Activated naive CD8-positive, alpha-beta T cell treated with anti-CD3 and anti-CD28 coated beads for 36 hours (primary cell): ENCODE measurements at places on chromosomes 13 and 19. TPM values are rescaled to one million over a fixed set of nuclear protein-coding genes. Genes with fewer than 3 reads are reported as not detected.

DNA sequence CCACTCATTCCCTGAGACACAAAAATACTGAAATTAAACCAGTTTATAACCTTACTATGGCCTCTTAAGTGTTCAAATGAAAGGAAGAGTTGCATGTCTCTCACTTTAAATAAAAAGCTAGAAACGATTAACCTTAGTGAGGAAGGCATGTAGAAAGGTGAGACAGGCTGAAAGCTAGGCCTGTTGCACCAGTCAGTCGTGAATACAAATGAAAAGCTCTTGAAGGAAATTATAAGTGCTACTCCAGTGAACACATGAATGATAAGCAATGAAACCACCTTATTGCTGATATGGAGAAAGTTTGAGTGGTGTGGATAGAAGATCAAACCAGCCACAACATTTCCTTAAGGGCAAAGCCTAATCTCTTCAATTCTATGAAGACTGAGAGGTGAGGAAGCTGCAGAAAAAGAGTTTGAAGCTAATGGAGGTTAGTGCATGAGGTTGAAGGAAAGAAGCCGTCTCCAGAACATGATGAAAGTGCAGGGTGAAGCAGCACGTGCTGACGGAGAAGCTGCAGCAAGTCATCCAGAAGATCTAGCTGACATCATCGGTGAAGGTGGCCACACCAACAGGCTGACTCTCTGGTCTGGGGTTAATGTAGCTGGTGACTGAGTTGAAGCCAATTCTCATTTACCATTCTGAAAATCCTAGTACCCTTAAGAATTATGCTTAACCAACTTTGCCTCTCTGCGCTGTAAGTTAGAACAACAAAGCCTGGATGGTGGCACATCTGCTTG is 94.5 kb upstream of the TEX29 start:
- H3K36me3 ChIP-seq, result peaks cover 10% of the 10 kb centered on the region
- H3K4me3 ChIP-seq, result no peak overlapping the region
- H3K27ac ChIP-seq, result peak overlapping the region; percentile 27
- H3K27me3 ChIP-seq, result no peaks in the 10 kb centered on the region
- DNase-seq, result no peak

DNA sequence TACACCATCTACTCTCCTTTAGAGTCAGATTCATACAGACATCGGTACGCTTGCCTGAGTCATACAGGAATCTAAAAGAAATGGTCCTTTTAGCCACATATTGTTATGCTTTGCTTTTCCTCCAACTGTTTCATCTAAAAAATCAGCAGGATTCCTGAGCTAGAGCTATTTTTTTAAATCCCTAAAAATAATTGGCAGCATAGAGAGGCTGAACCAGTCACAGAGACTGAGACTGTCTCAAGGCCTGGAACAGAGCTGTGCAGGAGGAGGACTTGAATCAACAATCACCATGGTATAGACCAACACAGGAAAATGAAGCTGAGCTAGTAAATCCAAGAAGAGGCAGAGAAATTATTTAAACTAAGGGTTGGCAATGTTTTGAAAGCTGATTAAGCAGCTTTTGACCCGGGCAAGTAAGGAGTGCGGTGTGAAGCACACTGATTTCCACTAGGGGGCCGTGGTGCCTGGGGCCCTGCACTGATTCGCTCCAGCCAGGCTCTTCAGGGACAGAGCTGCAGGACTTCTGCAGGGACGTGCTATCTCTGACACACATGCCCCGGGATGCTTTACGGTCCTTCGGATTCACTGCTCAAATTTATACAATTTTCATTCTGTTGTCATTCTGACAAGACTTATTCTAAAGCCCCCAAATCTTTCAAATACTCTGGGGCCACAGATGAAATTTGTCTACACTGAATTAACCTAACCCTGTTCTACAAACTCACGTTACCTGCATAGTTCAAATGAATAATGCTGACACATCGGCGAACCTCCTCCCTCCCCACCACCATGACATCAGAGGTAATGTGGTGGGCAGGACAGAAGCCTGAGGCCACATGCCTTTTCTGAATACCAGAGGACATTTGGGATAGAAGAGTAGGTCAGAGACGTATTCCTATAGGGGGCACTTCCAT is 87.6 kb upstream of the SLC15A1 start:
- peaks cover 3% of the 10 kb centered on the region for H3K4me1 ChIP-seq
- H3K36me3 ChIP-seq, result peaks cover 2% of the 10 kb centered on the region
- no peak overlapping the region for H3K27ac ChIP-seq
- DNase-seq, result peak; percentile 36

DNA sequence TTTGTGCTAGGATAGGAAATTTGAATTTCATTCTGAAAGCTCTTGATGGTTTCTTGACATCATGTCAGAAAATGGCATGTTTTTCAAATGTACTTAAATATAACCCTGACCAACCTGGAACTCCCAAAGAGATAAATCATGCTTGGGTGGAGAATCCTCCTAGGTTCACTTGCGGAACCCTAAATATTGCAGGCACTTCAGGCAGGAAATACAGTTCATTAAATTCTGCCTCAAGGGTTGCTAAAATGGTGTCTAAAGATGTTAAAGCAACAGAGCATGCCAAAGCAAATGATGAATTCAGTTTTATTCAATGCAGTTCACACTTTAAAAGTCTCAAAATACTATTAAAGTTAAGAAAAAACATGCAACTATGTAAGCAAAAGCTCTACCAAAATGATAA is 415.9 kb downstream of the SLITRK6 start:
- H3K4me1 ChIP-seq, result no peaks in the 10 kb centered on the region
- no peak for DNase-seq
- no peak overlapping the region for H3K4me3 ChIP-seq

- H3K27me3 ChIP-seq, result no peaks in the 10 kb centered on the region
- peaks cover 2% of the 10 kb centered on the region for H3K4me1 ChIP-seq
- no peaks in the 10 kb centered on the region for H3K36me3 ChIP-seq
- no peak for DNase-seq
Observed at GRCh38 chr13:24148414-24149235, 11.9 kb upstream of the SPATA13 start.

GRCh38 chr13:37390735-37391134 is 207.8 kb downstream of the POSTN start:
- H3K4me3 ChIP-seq, result no peak overlapping the region
- no peak overlapping the region for H3K27ac ChIP-seq
- DNase-seq, result no peak
- H3K36me3 ChIP-seq, result no peaks in the 10 kb centered on the region

- no peak overlapping the region for H3K27ac ChIP-seq
- H3K36me3 ChIP-seq, result no peaks in the 10 kb centered on the region
- H3K27me3 ChIP-seq, result no peaks in the 10 kb centered on the region
- H3K4me3 ChIP-seq, result no peak overlapping the region
- peak; percentile 33 for DNase-seq
Observed at GRCh38 chr19:2394054-2394441, 33.3 kb downstream of the TIMM13 start.

GRCh38 chr13:45812695-45813372 is 38.7 kb downstream of the SIAH3 start:
- H3K27me3 ChIP-seq, result no peaks in the 10 kb centered on the region
- peaks cover 4% of the 10 kb centered on the region for H3K4me1 ChIP-seq
- no peak overlapping the region for H3K27ac ChIP-seq

ATP8B3 gene
- total RNA-seq, result 2.7 TPM

ZNF525 gene
- 22.4 TPM for total RNA-seq

FBXO17 gene
- not detected for total RNA-seq

FOSB gene
- 10.5 TPM for total RNA-seq

PCDH20 gene
- not detected for total RNA-seq
